ENCODE measurements at places on chromosomes 7 and 10.

DNA sequence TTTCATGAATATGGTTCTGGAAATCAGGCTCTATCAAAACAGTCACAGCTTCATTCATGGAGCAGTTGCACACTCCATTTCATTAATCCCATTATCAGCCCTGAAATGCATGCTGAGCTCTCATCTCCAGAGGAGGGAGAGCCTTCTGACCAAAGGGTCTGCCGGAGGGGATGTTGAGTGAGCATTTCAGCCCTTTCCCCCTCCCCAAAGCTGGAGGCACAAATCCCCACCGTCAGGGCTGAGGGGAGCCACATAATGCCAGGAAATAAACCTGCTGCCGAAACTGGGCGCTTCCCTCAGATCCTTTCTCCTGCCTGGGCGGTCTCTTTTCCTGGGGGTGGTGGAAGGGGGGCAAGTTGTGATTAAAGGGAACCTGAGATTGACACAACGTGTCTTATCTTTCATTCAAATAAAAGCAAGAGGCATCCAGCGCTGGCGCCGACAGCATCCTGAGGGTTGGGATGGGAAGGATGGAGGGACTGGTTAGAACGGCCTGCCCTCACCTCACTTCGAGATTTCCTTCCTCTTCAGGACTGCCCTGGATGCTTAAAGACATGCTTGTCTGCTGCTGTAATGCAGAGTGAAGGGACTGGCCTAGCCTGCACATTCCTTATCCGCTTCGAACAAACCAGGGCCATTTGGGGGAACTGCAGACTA is 71.6 kb downstream of the TLL2 start:
- no peak for DNase-seq

DNA sequence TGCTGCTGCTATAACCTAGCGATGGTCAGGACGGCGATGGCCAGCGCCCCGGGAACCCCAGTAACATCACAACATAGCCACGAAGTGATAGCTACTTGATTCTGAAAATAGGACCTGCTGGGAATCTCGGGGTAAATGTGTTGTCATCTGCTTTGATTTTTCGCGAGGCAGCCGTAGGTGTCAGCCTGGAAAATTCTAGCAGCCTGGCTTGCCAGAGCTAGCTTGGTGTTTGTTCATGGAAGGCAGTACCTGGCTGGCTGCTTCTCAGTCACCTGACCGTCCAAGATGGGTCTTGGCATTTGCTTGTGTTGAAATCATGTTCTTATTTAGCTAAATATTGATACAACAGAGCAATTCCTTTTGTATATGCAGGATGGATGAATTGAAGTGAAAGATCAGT is 82.4 kb upstream of the BTBD16 start:
- DNase-seq, result no peak

- DNase-seq, result no peak
Observed at GRCh38 chr10:30842894-30843293, 188.8 kb downstream of the ZNF438 start.

DNA sequence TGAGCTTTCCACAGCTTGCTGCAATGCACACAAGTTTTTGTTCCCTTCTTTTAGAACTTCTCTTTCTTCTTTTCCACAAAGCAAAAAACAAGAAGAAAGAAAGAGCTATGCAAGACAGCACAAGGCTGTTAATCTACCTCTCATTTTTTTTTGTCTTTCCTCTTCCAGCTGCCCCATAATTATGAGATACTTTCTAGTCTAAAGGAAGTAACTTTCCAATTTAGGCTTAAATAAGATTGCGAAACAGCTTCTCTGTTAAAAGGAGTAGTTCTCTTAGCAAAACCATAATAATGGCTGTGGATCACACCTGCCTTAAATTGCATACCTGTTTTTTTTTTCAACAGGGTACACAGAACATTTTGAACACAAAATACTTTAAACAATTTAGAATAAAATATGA is 56.0 kb downstream of the NDUFB2 start:
- DNase-seq, result no peak

DNA sequence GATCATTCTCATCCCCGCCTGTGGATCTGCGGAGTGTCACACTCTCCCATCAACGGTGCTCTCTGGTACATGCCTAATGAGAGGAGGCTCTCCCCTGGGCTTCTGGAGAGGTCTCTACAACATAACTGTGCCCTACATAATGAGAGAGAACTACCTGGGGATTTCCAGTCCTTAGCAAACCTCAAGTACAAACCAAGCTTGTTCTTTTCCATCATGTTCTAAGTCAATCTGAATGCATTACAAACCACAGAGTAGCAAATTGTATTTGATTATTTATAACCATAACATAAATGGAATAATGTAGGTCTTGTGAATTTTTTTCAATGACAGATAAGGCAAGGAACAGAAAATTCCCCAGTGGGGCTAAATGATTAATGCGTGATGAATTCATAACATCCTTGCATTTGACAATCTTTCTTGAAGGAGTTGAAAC is 412.4 kb upstream of the NRP1 start:
- DNase-seq, result no peak

GRCh38 chr7:107471292-107472070 is 1.6 kb downstream of the GPR22 start:
- no peak for DNase-seq

DNA sequence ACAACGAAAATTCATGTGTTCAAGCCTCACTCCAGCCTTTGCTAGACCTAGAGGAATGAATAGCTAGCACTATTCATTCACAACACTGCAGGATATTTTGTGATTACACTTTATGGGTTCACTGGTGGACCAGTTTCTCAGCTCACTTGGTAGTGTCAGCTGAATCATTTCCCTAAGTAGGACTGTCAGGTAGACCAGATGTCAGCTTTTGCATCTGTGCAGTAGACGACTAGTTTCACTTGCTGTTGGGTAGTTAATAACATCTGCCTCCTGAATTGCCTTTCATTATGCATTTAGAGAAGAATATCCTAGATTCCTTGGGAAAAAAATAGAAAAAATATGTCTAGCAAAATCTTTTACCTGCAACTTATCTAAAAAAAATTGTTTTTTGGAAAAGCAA is 296.4 kb downstream of the ADARB2 start:
- DNase-seq, result no peak

GRCh38 chr10:22640359-22640758 is 74.0 kb downstream of the PIP4K2A start:
- no peak for DNase-seq

- no peak for DNase-seq
Observed at GRCh38 chr7:128811631-128812430, 18.4 kb upstream of the FLNC start.

DNA sequence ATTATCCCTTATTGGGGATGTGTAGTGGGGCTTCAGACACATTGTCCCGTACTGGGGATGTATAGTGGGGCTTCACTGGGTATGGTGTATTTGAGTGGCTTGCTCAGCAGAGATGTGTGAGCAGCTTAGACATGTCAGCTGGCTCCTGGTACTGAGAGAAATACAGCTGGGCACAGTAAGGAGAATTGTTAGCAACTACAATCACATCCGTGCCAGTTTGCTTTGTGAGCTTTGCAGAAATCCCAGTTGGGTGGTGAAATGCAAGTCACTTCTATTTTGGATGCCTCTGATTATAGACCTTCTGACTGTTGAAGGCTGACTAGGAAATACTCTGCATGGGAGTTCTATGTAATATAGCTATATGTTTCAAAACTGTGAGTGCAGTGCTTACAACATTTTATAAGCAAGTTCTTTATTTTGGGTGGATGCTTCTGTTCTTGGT is 10.8 kb downstream of the CCNY start:
- no peak for DNase-seq

GRCh38 chr10:124569623-124570470 is 108.2 kb downstream of the LHPP start:
- no peak for DNase-seq

GRCh38 chr7:99379043-99379577 is 4.6 kb downstream of the ARPC1B start:
- no peak for DNase-seq

DNA sequence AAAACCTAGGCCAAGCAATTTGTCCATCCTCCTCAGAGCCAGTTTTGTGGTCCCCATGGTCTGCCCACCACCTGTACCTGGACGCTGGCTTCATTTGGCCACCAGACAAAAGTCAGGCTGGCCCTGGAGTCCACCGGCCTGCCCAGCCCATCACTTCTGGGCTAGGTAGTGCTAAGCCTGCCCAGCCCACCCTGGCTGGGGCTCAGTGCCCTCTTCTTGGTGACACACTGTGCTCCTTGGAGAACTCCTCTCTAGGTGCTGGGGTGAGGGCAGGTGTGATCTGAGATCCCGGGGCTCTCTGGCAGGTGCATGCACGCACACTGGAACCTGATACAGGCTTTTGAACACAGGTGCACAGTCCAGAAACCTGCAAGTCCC is 1.1 kb downstream of the AIFM2 start:
- DNase-seq, result peak; percentile 69

GRCh38 chr10:58577437-58577777 is 64.7 kb downstream of the BICC1 start:
- no peak for DNase-seq

DNA sequence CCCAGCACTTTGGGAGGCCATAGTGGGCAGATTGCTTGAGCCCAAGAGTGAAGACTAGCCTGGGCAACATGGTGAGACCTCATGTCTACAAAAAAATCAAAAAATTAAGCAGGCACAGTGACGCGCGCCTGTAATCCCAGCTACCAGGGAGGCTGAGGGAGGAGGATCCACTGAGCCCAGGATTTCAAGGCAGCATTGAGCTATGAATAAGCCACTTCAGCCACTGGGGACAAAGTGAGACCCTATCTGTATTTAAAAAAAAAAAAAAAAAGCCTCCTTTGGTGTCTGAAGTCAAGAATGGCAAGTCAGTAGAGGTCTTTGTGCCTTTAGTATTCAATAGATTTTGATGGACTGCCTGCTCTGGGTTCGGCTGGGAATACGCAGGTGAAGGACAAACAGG is 85.7 kb downstream of the RALA start:
- DNase-seq, result no peak

DNA sequence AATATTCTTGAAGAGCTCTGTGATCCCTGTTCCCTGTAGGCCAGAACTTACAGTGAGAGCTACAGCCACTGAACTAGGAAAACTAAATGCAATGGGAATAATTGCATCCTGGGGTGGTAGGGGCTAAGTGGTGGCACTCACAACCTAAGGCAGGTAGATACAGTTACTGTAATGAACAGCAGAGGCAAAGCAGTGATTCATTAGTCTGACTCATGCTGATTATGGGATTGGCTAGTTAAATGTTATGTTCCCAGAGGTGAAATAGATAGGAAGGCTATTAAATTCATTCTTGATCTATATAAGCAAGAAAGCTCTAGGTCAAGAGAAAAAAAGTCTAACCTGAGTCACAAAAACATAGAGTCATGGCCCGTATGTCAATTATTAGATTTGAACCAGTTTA is 173.1 kb upstream of the MALRD1 start:
- no peak for DNase-seq

DNA sequence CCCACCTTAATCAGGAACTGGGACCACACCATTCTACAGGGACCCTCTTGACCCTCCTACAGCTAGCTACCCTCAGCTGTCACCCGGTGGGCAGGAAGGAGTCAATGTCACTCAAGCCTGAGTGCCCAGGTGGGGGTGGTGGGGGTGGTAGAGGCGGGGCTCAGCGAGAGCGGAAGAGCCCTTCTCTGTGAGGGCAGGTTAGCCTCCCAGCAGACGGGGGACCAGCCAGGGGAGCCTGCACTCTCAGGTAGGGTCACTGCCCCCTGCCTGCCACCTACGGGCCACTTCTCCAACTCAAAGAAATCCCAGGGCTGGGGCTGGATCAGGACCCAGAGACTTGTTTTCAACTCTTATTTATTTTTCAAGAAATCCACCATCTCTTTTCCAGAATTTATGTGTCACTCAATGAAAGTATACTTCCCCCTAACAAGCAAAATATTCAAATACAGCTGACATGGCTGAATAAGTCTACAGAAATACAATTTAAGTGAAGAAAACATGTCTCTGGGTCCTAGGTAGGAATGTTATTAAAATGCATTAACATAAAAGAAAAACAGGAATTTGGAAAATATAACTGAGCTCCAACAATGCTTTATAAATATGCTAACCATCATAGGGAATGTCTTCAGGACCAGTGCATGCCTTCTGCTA is 63.4 kb upstream of the DDC start:
- no peak for DNase-seq

GRCh38 chr7:134938141-134938540 is 48.2 kb upstream of the AGBL3 start:
- DNase-seq, result no peak

- no peak for DNase-seq
Observed at GRCh38 chr7:56110611-56111010, 4.3 kb upstream of the CHCHD2 start.

DNA sequence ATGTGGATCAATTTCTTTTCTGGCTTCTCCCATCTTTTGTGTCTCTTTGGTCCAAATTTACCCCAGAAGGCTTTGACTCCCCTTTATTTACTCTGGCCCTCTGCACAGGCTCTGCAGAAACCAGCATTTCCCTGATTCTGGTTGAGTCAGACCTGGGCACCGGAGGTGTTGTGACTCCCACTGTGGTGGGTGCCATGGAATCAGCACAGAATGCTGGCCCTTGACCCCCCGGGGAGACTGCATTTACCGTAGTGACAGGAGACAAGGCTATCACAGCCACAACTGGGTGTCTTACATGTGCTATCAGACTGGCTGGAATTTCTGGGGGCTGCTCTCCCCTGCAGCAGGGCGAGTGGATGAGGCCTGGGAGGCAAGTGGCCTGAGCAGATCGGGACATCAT is 37.6 kb downstream of the PLXDC2 start:
- no peak for DNase-seq

DNA sequence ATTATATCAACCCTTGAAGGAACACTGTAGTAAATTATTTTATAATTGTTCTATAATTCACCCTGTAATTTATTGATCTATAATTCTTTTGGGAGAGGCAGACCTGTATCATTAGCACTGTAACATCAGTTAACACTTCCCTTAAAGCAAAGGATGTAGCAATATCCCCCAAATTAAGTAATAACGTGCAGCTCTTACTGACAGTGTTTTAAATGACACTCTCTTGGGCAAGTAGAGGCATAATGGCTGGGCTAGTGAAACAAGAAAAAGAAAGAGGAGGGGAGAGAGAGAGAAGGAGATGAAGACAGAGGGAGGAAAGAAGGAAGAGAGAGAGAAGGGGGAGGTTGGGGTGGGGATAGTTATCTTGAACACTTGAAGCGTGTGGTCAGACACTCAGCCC is 161.0 kb upstream of the RNF32 start:
- no peak for DNase-seq

DNA sequence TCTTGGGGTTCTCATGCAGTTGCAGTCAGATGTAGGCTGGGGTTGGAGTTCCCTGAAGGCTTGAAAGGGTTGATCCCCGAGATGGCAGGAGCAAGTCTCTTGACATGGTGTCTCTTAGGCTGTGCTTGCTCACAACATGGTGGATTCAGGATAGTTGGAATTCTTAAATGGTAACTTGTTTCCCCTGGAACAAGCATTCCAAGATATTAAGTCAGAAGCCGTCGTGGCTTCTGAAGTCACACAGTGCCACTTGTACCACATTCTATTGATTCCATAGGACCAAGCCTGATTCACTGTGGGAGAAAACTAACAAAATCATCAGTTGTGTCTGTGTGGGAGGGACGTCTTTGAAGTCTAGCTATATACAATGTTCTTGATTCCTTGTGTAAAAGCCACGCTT is 3.5 kb upstream of the SLC35B4 start:
- DNase-seq, result no peak

GRCh38 chr7:136403591-136403990 is 426.4 kb upstream of the MTPN start:
- no peak for DNase-seq

- DNase-seq, result no peak
Observed at GRCh38 chr7:131170440-131171271, 157.0 kb upstream of the MKLN1 start.
